ENCODE measurements at places on chromosomes 2 and 18.

DNA sequence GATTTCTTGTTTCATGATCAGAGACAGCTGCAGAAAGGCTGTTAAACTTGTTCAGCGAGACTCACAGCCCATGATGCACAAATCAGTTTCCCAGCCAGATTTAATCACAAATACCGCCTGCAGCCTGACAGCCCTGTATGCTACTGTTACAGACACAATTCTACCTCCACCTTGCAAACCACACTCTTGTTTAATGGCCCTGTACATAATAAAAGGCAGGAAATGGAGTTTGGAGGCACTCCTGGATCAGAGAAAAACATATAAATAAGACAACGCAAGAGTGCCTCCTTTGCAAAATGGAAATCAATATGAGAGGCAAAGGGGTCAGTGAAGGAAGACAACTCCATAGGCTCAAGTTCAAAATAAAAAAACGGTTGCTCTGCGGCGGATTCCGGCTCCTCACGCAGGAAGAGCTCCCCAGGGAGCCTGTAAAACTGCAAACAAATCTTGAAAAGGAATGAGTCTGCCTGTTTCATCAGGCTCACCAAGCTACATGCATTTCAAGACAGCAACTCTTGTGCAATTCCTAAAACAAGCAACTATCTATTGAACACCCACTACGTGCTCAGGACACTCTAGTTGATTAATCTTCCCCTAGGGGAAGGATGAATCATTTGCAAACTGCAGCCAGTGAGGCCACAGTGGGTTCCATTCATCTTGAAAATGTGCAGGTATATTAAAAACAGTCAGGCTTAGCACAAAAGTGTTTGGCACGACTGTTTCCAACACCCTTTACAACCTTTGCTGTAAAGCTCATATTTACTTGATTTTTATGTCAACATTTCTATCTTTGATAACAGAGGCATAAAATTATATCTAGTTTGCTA, 37.5 kb downstream of the TBC1D8 start:
- DNase-seq, result peak; percentile 24

DNA sequence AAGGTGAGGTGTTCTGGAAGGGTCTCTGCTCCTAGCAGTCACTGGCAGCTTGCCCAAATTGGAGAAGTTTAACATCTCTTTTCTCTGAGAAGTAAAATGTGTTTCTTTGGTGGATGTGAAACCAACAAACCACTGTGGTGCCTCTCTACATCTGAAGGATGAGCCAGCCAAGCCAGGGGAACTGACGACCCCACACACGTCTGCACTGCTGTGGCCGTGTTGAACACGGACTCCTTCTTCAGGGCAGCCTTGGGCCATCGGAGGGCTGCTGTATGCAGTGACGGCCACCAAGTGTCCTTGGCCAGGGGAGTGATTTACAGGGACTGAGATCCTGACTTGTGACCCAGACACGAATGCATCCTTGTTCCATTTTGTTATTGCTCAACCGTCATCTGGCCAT, 207.8 kb downstream of the ACKR3 start:
- DNase-seq, result no peak

DNA sequence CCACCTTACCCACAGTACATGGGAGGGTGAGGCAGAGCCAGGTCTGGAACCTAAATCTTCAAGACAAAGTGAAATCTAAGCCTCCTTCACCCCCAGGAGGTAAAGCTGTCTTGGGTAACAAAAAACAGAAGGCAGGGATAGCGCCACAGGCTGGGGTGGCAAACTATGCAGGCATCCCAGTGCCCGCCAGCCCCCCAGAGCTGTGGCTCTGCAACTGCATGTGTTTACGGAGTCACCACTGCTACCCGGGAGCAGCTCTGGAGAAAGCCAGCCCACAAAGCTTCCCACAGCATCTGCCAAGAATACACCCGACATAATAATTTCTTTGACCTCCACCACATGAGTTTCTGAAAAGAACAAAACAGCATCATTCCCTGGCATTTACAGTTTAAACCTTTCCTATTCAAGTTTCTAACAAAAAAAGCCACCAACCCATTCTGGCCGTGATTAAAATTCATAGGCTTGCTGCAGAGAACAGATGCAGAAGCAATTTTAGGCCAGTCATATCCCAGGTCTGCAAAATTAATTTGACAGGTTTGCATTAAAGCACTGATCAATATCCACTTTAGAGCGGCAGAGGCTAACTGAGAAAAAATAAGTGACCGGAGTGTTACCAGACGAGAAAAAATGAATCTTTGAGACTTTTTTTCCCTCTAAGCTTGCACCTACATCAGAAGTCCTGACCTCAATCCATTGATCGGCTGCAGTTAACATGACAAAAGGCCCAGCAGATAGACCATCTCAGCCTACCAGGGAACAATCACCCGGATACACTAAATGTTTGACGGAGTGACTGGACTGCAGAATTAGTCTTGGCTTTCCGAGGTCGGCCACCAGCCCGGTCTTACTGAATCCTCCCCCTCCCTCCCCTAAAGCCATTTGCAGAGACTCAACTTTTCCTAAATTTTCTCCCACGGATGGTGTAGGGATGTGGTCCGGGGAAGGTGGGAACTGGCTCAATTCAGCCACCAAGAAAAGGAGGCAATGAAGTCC, 309.6 kb upstream of the SKOR2 start:
- no peak for DNase-seq

DNA sequence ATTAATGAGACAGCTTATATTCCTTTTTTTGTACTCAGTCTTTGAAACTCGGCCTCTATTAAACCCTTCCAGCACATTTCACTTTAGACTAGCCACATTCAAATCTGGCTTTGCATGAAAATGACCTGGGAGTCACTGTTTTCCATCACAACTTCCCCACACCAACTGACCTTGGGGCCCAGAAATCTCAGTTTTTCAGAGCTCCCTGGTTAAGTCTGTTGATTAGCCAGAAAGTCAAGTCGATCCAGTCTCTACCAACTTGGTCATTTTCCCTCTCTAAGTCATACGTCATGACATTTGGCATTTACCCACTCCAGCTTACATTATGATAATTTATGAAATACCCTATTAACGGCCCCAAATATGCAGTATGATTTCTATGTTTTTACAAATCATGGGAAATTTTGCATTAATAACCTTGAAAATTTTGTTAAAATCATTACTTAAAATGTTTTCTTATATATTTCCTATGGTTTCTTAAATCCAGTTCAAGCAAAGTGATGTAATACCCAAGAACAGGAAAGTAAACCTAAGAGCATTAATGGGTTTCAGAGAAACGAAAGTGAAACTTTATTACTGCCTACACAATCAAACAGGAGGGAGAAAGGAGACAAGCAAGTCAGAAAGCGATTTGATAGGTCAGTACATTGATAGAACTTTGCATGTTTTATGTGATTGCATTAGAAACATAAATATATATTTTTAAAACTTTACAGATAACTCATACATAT, 77.1 kb downstream of the SPATS2L start:
- DNase-seq, result no peak

Measured in Calu3 (cell line).